Adrenal gland (tissue), 19 donors: ENCODE measurements at places on chromosomes 5 and 9. TPM values are rescaled to one million over a fixed set of nuclear protein-coding genes. Genes with fewer than 3 reads are reported as not detected.
A peak's percentile ranks its signal among the peaks of the same experiment; 100 is the strongest.

GRCh38 chr9:96382839-96383164 is 709 bp downstream of the SLC35D2 start:
- H3K27ac ChIP-seq: peak overlapping the region; percentile 19
- DNase-seq: no peak
- no peaks in the 10 kb centered on the region for H3K27me3 ChIP-seq
- no peaks in the 10 kb centered on the region for H3K36me3 ChIP-seq

DNA sequence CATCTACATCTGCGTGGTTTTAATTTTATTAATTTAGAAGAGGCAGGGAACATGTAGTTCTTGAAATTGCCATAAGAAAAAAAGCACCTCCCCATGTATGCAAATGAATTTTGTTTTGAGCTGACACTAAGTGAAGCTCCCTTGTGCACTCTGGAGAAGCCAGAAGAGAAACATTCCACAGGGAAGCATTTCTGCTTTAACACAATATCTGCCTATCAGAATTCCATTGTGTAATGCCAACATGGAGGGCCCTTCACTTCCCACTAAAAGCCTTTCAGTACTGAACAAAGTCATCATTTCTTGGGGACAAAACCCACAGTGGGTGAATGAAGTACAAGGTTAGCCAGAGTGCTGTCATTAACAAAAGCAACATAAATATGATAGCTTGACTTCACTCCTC is 59.7 kb downstream of the PRELID2 start:
- H3K27ac ChIP-seq: peak overlapping the region; percentile 67
- H3K4me1 ChIP-seq: peaks cover 12% of the 10 kb centered on the region
- no peaks in the 10 kb centered on the region for H3K27me3 ChIP-seq
- H3K4me3 ChIP-seq: no peak overlapping the region
- no peak for DNase-seq
- no peaks in the 10 kb centered on the region for H3K36me3 ChIP-seq

The TAF1L gene
- not detected for total RNA-seq

GRCh38 chr5:168296682-168297081 is 5.2 kb downstream of the WWC1 start:
- no peak overlapping the region for H3K4me3 ChIP-seq
- DNase-seq: no peak
- H3K4me1 ChIP-seq: no peaks in the 10 kb centered on the region
- H3K27me3 ChIP-seq: peaks cover 21% of the 10 kb centered on the region
- no peaks in the 10 kb centered on the region for H3K36me3 ChIP-seq

DNA sequence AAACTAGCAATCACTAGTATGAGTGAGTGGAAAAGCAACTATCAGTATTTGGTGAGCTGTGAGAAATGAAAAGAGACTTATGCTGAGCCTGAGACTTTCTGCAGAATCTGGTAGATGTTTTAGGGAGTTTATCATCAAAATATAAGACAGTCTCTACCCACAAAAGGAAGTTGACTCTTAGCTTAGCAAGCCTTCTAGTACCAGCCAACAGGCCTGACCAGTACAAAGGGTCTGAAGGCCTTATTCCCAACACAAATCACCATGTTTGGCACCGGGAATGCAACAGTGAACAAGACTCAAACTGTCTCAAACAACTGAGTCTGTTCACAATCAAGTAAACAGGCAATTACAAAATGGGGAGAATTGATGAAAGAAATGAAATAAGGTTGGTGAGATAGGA is 244.4 kb downstream of the CWC27 start:
- no peak overlapping the region for H3K27ac ChIP-seq
- H3K4me1 ChIP-seq: peaks cover 10% of the 10 kb centered on the region
- H3K4me3 ChIP-seq: no peak overlapping the region
- DNase-seq: no peak
- no peaks in the 10 kb centered on the region for H3K27me3 ChIP-seq
- no peaks in the 10 kb centered on the region for H3K36me3 ChIP-seq

The CSF1R gene
- 4.6 TPM for total RNA-seq

DNA sequence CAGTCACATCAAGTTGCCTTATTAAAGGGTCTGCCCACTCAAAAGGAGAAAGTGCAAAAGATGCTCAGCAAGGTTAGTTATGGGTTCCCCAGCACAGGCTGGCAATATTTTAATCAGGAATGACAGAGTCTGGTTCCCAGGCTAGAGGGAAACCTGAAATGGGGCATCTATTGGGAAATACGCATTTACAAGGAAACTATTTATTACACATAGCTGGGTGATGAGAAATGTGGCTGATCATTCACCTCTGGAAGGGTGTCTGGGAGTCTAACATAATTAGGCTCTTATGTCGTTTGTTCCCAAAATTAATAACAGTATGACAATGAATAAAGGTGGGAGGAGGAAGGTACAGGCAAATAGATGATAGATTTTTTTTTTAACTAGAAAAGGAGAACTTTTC is 314.7 kb downstream of the ENC1 start:
- H3K4me3 ChIP-seq: no peak overlapping the region
- H3K36me3 ChIP-seq: no peaks in the 10 kb centered on the region
- no peak overlapping the region for H3K27ac ChIP-seq
- no peaks in the 10 kb centered on the region for H3K27me3 ChIP-seq
- DNase-seq: no peak
- H3K4me1 ChIP-seq: no peaks in the 10 kb centered on the region

DNA sequence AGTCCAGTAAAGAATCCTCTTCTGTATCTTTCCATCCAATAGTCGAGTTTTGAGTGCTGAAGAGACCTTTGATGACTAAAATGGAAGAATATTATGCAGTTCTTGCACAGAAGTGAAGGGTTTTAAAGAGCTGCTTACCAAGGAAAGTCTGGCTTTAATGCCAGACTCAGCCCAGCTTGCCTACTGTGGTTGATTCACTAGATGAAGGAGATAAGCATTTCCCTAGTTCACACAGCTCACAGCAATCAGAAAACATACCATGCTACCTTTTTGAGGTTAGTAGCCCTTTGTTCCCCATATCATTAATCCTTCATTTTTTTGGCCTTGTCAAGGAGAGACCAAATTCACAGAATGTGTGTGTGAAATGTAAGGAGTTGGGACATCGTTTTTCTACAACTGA is 15.3 kb downstream of the IFNA5 start:
- H3K4me3 ChIP-seq: no peak overlapping the region
- DNase-seq: no peak
- H3K36me3 ChIP-seq: no peaks in the 10 kb centered on the region
- no peak overlapping the region for H3K27ac ChIP-seq
- H3K27me3 ChIP-seq: no peaks in the 10 kb centered on the region

The SLC25A2 gene
- 0.54 TPM for total RNA-seq

GRCh38 chr5:168870910-168871309 is 291.7 kb upstream of the PANK3 start:
- DNase-seq: no peak
- H3K4me3 ChIP-seq: no peak overlapping the region
- H3K27ac ChIP-seq: no peak overlapping the region
- no peaks in the 10 kb centered on the region for H3K27me3 ChIP-seq

The SLC34A3 gene
- total RNA-seq: not detected

The MOB3B gene
- total RNA-seq: 4.1 TPM

GRCh38 chr5:96658272-96658671 is 3.9 kb upstream of the CAST start:
- no peaks in the 10 kb centered on the region for H3K36me3 ChIP-seq
- peaks cover under 1% of the 10 kb centered on the region for H3K4me1 ChIP-seq
- no peak overlapping the region for H3K4me3 ChIP-seq
- DNase-seq: no peak
- no peak overlapping the region for H3K27ac ChIP-seq

DNA sequence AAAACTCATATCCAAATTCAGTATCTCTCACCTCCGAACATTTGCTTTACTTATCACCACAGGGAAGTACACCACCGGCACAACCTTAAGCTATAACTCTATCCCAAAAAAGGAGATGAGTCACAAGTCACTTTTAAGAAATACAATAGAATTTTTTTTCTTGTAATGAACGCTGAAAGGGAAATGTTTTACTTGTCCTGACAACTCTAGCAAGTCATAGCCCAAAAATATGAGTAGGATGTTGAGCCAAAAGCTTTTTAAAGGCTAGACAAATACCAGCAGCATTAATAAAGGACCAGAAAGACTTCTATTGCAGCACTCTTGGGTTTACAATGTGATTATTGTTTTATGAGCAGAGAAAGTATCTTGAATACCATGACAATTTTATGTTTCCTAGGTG is 147.3 kb upstream of the FST start:
- H3K27ac ChIP-seq: no peak overlapping the region
- H3K27me3 ChIP-seq: no peaks in the 10 kb centered on the region
- no peaks in the 10 kb centered on the region for H3K4me1 ChIP-seq
- DNase-seq: no peak
- no peaks in the 10 kb centered on the region for H3K36me3 ChIP-seq

- no peak overlapping the region for H3K27ac ChIP-seq
- H3K4me3 ChIP-seq: no peak overlapping the region
- no peaks in the 10 kb centered on the region for H3K36me3 ChIP-seq
- H3K27me3 ChIP-seq: no peaks in the 10 kb centered on the region
- peak; percentile 94 for DNase-seq
- H3K4me1 ChIP-seq: peaks cover 15% of the 10 kb centered on the region
Observed at GRCh38 chr5:132215329-132215728, 12.3 kb downstream of the P4HA2 start.

The ANKRD31 gene
- total RNA-seq: 0.52 TPM

DNA sequence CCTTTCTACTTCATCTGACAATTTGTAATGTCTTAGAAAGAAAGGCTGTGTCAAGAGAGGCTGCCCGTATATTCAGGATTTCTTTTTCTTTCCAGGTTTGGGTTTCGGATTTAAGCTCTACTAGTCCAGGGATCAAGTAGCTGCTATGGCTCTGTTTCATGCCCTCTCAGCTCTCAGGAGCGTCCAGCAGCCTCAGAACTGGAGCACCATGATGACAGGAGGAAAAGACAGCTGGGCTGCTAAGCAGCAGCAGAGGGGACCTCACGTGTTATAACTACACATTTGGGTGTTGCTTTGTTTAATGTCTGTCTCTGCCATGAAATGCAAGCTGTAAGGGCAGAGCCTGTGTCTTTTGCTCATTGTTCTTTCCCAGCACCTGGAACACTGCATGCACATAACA is 28.5 kb downstream of the TBC1D2 start:
- no peaks in the 10 kb centered on the region for H3K4me1 ChIP-seq
- H3K27ac ChIP-seq: no peak overlapping the region
- DNase-seq: no peak
- H3K36me3 ChIP-seq: peaks cover 14% of the 10 kb centered on the region

DNA sequence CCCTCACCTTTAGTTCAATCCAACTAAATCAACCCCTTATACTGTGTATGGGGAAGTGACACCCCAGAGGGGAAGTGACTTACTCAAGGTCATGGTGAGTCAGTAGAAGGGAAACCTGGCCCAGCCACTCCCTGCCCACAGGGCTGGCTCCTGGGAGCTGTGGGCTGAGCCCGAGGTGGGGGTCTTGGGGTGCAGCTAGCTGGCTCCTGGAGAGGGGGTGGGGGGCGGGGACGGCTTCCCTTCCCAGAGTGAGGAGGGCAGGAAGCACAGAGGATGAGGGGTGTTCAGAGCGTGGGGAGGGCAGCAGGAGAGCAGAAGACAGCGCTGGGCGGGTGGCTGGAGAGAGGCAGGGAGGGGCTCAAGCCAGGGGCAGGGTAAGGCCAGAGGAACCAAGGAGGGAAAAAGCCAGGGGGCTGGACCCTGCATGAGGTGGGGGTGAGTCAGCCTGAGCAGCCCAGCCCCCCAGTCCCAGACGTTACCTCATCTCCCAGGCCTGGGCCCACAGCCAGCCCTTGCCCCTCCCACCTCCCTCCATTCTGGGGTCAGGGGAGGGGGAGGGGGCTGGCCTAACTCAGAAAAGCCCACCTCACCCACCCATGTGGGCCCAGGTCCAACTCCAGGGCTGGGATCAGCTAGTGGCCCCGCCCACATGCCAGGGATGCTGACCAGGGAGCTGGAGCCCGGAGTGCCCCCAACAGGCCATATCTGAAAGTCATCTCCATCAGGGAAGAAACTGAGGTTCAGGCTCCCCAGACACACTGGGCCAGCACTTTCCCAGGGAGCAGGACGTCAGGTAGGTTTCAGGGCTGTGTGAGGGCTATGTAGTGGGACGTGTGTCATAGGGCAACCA is 2.8 kb downstream of the PDLIM7 start:
- H3K27ac ChIP-seq: peak overlapping the region; percentile 49
- H3K27me3 ChIP-seq: no peaks in the 10 kb centered on the region
- H3K36me3 ChIP-seq: peaks cover 22% of the 10 kb centered on the region
- DNase-seq: peak; percentile 64
- H3K4me3 ChIP-seq: peak overlapping the region; percentile 20

The PAX5 gene
- not detected for total RNA-seq

DNA sequence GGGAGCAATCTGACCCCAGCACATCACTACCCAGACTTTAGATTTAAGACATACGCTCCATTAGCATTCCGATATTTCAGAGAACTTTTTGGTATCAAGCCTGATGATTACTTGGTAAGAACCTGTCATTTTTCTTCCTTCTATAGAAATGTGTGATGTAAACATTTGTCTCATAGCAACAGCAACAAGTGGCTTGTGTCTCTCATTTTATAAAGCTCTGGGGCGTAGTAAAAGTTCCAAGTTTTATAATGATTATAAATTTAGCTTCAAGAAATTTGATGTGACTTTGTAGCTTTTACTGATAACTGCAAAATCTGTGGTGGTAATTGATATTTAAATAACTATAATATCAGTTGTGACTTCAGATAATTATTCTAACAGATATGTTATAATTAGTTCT is 137.2 kb downstream of the PRKACG start:
- no peaks in the 10 kb centered on the region for H3K27me3 ChIP-seq
- DNase-seq: no peak
- no peak overlapping the region for H3K4me3 ChIP-seq
- H3K4me1 ChIP-seq: peaks cover 14% of the 10 kb centered on the region
- H3K36me3 ChIP-seq: no peaks in the 10 kb centered on the region

The FRMPD1 gene
- 0.10 TPM for total RNA-seq

The ATOX1 gene
- 204 TPM for total RNA-seq

- H3K27ac ChIP-seq: no peak overlapping the region
- no peak overlapping the region for H3K4me3 ChIP-seq
- no peaks in the 10 kb centered on the region for H3K4me1 ChIP-seq
- DNase-seq: no peak
Observed at GRCh38 chr5:153347611-153348010, 142.9 kb upstream of the GRIA1 start.

The TNFSF8 gene
- 4.8 TPM for total RNA-seq

GRCh38 chr5:58666141-58666540 is 83.3 kb downstream of the RAB3C start:
- DNase-seq: no peak
- no peak overlapping the region for H3K4me3 ChIP-seq
- no peak overlapping the region for H3K27ac ChIP-seq

- H3K4me3 ChIP-seq: no peak overlapping the region
- no peaks in the 10 kb centered on the region for H3K27me3 ChIP-seq
- DNase-seq: no peak
- H3K4me1 ChIP-seq: no peaks in the 10 kb centered on the region
Observed at GRCh38 chr9:4027606-4028005, 272.3 kb downstream of the GLIS3 start.

DNA sequence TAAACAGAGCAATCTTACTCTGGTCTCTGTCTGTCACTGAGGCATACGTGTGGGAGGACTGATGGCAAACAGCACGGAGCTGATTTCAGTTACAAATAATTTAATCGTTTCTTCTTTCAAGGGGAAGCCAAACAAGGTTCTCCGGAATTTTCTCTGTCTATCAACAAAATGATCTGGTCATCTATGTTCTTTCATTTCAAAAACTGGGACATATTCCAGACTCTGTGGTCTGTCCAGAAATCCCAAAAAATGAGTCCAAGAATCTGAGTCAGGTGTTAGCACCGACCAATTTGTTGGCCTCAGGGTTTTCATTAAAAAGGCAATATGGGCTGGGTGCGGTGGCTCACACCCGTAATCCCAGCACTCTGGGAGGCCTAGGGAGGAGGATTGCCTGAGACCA is 69.9 kb upstream of the ZNF608 start:
- no peaks in the 10 kb centered on the region for H3K36me3 ChIP-seq
- H3K4me3 ChIP-seq: no peak overlapping the region
- H3K27ac ChIP-seq: no peak overlapping the region
- H3K4me1 ChIP-seq: no peaks in the 10 kb centered on the region
- DNase-seq: no peak

- no peak overlapping the region for H3K27ac ChIP-seq
- no peak overlapping the region for H3K4me3 ChIP-seq
- no peak for DNase-seq
Observed at GRCh38 chr5:173099461-173099860, 43.3 kb downstream of the CREBRF start.
